T-helper 2 cell (primary cell): ENCODE measurements at places on chromosomes 7 and 10.

- no peak for DNase-seq
Observed at GRCh38 chr10:119161680-119162451, 3.6 kb downstream of the SFXN4 start.

- no peak for DNase-seq
Observed at GRCh38 chr7:14598978-14599377, 303.6 kb downstream of the DGKB start.

DNA sequence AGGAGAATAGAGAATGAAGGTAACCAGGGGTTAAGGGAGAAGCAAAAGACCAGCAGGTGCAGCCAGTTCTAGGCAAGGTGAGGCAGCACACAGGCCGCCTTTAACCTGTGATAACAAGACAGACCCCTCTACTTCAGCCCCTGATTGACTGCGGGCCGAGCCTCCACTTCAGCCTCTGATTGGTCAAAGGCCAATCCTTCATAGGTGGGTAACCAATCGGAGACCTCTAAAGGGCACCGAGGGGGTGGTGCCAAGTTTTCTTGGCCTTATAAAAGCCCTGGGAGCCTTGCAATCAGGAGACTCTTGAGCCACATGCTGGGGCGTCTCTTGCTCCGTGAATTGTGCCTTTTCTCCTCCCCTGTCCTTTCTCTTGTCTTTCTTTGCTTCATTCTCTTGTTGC lies 98.8 kb downstream of the ELFN1 start:
- no peak for DNase-seq

GRCh38 chr7:127632276-127632910 lies 14.5 kb upstream of the PAX4 start:
- DNase-seq = no peak

DNA sequence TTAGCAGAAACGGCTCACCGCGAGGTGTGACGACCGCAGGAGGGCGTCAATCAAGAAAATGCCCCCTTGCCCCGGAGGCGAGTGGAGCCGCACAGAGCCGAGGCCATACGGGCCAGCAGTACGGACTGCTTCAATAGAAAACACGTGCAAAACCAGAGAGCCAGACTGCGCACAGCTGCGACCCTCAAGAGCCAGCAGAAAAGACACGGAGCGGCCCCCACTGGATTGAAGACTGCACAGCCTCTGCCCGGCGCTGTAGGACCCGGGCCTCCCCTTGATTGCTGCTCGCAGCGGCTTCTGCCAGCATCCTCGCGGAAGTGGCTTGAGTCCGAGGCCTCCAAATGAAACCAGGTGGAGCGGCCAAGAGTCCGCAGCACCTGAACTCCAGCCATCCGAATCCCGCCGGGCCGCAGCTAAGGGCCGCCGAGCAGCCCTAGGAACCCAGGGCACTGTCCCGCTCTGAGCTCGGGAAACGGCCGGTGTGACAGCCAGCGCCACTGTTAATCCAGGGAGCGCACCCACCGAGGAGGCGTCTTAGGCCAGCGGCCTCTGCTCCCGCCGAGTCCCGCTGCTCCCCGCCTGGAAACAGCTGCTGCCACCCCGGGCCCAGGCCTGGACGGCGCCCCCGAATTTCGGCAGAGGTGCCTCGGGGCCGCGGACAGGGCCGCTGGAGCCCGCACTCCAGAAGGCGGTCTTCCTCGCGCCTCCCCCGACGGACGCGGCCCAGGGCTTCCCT lies 660 bp upstream of the HHEX start:
- DNase-seq = peak; percentile 14
